CD14-positive monocyte (primary cell): ENCODE measurements at places on chromosomes 5 and 9.

DNA sequence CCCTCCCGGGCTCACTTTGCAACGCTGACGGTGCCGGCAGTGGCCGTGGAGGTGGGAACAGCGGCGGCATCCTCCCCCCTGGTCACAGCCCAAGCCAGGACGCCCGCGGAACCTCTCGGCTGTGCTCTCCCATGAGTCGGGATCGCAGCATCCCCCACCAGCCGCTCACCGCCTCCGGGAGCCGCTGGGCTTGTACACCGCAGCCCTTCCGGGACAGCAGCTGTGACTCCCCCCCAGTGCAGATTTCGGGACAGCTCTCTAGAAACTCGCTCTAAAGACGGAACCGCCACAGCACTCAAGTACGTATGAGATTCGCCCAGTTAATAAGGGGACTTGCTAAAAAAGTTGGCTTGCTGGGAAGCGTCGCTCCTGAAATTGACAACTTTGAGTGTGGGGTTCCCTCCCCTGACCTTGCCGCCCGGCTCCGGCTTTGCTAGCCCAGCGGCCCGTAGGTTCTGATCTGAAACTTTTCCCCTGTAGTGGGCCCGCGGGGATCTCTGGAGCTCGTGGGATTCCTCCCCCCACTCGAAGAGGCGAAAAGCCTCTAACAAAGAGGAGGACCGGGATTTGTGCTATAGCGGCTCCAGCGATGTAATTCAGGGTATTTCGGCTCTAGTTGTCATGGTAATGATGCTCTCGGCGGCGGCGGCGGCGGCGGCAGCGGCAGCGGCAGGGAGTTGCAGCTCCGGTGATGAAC, 572 bp downstream of the NR4A3 start:
- DNase-seq = peak; percentile 56

DNA sequence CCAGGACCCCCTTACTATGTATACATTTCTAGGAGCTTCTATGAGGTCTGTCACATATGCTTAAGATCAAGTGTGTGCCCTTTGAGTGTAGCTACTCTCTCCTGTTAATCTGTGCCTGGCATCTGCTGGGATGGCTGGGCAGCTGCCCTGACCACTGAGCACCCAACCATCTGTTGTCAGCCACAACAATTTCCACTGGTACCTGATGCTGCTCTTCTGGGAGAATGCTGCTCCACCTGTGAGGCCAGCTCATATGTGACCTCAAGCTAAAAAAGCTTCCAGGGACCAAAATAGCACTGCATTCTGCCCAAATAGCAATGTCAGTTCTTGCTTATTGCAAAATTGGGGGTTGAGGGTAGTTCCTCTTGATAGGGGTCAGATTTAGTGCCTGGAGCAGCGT, 595.6 kb downstream of the RAB3C start:
- no peak for DNase-seq

- DNase-seq = peak; percentile 2
These were observed 38.2 kb downstream of the CLINT1 start for GRCh38 chr5:157820593-157821252.

DNA sequence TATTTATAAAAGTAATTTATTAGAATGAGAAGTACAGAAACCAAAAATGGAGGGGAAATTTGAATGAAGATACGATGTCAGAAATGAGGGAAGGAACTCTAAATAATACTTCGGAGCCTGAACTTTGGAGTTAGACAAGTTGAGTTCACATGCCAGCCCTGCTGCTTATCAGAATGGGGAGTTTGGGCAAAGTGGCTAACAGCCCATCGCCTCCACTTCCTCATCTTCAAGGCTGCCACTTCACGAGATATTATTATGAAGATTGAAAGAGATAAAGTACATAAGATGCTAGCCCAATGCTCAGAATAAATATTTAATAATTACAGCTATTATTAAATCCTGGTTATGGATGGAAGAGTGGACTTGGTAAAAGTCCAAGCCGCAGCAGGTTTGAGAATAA, 56.2 kb upstream of the ABCA1 start:
- no peak for DNase-seq

DNA sequence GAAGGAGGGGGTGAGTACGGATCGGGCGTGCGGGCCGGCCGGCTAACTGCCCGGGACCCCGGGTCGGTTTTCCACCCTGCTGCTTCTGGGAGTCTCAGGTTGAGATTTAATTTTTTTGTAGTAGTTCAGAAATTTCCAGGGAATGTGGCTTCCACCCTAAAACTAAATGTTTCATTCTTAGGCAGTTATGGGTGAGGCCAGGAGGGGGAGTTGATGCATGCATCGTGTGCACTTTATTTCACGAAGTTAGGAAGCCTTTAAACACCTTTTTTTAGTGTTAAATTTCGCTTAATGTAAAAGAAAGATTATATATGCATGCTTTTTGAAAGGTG, 905 bp downstream of the CDK9 start:
- no peak for DNase-seq

- no peak for DNase-seq
These were observed 27.8 kb downstream of the PPARGC1B start for GRCh38 chr5:149757956-149758355.

DNA sequence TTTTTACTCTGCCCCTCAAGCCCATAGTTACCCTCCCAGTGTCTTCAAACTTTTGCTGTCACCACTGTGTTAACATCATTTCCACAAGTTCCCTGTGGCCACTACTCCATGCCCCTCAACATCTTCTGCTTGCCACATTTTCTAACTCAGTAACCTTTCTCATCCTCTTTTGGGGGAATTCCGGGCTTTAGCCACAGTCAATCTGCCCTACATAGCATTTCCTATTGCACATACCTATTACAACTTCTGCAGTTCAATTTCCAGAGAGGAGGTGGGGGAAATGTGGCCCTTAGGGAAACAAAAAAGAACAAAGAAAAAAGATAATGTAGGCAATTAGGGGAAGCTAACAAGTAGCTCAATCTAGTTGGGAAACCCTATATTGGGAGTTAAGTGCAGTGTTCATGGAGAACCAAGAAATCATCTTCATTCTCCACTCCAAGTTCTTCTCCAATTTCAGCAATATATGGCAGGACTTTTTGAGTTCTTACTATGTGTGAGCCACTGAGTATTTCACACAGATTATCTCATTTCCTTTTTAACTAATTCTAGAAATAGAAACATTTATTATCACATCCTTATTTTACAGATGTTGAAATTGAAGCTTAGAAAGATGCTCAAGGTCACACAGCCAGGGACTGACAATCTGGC, 40.2 kb upstream of the LPAR1 start:
- DNase-seq = peak; percentile 87

- DNase-seq = peak; percentile 85
These were observed 617 bp upstream of the FPGS start for GRCh38 chr9:127801955-127802575.

GRCh38 chr5:74042959-74043358, 417.0 kb downstream of the ARHGEF28 start:
- no peak for DNase-seq

DNA sequence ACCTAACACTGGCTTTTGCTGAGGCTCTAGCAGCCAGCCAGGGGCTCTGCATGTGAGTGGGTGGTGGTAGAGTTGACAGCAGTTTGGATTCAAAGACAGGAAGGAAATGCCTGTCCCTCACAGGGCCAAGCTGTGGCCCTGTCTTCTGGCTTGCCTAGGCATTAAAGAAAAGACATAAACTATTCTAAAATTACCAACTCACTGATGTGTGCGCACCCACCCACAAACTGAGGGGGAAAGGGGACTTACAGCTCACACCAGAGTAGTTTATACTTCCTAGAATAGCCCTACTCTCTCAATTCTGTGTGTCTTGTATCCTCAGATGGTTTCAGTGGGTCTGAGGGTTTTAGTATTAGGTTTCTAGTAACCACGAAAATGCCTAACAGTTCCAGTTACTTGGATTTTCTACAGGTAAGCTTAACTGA, 18.3 kb upstream of the IL13 start:
- no peak for DNase-seq

GRCh38 chr9:135499326-135500070, 984 bp upstream of the MRPS2 start:
- DNase-seq = peak; percentile 76

- DNase-seq = no peak
These were observed 140.8 kb upstream of the OTULINL start for GRCh38 chr5:14440582-14441431.

GRCh38 chr5:1447671-1448361, 2.6 kb upstream of the SLC6A3 start:
- DNase-seq = no peak

DNA sequence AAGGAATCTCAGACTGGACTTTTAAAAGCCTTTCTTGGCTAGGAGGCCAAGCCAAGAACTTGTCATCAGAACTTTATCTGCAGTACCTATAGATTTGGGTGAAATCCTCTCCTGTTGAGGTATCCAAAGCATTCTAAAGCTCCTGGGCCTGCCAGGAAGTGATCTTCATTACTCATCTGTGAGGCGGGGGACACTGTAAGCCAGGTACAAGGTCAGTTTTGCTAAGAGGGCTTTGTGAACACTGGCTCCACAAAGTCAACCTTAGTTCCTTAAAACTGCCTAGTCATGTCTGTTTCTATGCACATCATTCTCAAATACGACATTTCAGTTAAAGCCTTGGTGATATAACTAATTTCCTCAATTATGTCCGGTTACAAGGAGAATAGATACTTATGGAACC, 236.7 kb downstream of the PIK3R1 start:
- no peak for DNase-seq

DNA sequence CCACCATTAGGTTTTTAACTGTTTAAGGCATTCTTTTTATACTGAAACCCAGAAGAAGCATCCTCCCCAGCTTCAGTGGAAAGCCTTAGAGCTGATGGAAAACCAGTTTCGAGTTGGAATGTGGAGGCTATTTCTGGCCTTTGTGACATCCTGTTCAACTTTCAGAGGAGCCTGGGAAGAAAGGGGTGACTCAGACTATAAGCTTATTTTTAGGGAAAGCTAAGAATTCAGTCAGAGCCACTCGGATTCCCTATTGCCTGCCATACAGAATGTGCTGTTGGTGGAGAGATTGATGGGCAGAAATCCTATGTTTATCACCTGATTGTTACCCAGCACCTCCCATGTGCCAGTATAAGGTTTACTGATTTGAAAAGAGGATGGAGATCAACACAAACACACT, 19.8 kb downstream of the PALM2AKAP2 start:
- no peak for DNase-seq

DNA sequence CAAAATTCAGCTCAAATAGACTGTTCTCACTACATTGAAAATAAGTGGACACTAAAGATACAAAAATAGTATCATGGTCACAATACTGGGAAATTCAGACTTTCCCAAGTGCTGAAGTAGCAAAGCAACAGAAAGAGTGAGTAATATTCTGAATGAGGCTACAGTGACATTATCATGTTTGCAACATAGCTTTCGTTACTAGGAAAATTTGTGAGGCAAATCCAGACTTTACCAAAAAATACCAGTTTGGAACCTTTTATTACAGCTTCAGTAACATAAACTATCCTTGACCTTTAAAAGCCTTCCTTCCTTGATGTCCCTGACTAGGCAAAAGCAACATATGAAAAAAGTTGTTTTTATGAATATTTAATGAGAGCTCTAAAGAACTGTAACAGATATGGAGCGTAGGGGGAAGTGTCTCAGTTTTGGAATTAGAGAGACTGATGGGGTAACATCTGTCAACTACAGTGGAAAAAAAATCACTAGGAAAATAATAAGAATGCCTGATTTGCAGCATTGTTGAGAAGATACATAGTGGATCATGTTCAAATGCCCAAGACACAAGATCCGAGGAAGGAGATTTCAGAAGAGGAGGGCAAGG, 312.9 kb downstream of the ADGRV1 start:
- DNase-seq = no peak

- DNase-seq = no peak
These were observed 43.9 kb downstream of the USP20 start for GRCh38 chr9:129879103-129879699.
